NCI-H1930 (cell line): ENCODE measurements at places on chromosomes 2 and 18.

- DNase-seq: no peak
These were observed 730.8 kb downstream of the DCC start for GRCh38 chr18:53070788-53071187.

- no peak for DNase-seq
These were observed 4.0 kb downstream of the TMEM200C start for GRCh38 chr18:5891184-5891853.

DNA sequence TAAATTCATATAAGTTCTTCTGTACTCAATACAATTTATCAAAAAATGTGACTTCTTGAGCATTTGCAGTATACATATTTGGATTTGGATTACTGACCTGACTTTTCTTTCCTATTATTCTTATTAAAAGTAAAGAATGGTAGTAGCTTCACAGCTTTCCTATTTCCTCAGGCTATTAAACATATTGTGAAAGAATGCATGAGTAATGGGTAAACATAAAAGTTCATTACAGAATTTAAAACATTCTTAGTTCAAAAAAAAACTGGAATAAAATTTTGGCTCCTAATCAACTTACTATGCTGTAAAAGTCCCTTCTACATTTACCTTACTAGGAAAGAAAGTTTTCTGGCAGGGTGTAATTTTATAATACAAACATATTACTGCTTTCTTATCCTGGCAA lies 27.3 kb upstream of the C2orf66 start:
- DNase-seq: no peak

GRCh38 chr2:175003875-175004729 lies 1.1 kb downstream of the CHN1 start:
- DNase-seq: no peak

DNA sequence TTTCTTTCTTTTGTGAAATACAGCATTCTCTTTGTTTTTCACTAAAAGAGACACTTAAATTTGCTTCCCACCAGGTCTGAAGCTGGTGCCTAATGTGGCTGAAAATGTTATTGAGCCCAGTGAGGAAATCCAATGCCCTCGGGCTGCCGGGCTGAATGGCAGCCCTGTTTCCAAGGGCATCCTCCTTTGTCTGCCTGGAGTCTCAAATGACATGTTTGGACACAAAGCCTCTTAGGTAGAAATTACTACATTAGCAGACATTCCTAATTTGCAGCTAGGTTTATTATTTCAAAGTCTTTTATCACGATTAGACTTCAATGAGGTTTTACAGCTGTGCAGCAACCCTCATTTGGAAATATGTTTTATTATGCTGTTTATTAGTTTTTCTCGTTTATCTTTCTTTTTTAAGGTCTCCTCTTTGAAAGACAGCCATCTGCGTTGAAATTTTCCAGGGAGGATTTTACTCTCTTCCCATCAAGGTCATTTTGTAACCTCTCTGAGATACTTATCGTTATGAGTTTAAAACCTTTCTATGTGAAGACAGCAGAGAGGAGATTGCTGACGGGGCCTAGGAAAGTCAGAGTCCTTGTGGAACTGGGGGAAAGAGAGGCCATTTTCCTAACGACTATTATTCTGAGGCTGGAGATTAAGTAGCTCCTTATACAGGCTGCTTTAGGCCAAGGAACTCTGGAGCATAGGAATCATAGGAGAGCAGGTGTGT lies 59.0 kb upstream of the ZNF532 start:
- DNase-seq: peak; percentile 77

GRCh38 chr2:192313773-192314172 lies 119.0 kb upstream of the TMEFF2 start:
- DNase-seq: no peak

GRCh38 chr18:62413206-62413605 lies 88.1 kb downstream of the TNFRSF11A start:
- no peak for DNase-seq

DNA sequence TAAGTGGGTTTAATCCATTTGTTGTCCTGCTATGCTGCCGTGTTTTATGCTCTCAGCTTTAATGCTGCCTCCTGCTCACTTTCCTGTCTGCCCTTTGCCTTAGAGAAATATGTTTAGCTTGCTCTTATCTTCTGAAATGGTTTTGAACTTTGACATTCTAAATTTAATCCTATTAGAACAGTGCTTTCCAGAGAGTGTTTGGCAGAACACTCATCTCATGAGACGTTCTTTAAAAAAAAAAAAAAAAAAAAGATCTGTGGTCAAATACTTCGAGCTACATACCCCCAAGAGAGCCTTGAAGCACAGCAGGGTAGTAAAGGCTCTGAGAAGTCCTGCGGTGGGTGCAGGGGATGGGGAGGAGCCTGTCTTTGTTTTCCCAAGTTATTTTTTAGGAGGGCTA lies 161.3 kb downstream of the SPP2 start:
- DNase-seq: no peak

- no peak for DNase-seq
These were observed 63.2 kb upstream of the LRATD1 start for GRCh38 chr2:14569294-14569693.

GRCh38 chr2:26567534-26567933 lies 73.6 kb downstream of the CIB4 start:
- DNase-seq: no peak

DNA sequence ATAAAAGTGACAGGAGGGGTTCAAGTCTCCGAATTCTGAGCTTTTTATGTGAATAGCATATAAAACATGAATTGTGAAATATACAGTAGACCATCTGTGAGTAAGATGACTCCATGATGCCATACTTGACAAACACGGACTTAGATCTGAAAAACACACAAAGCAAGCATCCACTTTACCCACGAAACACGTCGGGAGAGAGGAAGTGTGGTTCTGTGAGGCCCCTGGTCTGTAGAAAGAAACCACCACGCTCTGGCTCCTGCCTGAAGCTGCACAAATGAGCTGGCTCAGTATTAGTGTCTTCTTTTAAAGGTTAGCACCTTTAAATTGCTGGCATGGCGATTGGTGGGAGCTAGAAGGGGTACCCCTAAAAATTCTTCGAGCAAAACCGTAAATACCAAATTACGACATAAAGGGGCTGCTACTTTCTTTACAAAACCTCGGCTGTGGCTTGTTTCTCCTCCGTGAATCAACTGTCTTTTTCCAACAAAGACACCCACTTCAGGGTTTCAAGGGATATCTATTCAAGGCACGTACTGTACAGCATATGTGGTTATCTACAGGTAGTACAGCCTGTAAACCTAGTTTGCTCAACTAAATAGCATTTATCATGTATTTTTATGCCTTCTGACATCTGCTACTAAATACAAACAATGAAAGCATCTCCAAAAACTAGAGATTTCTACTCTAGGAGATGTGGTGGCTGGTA lies 70.9 kb downstream of the AFF3 start:
- no peak for DNase-seq

DNA sequence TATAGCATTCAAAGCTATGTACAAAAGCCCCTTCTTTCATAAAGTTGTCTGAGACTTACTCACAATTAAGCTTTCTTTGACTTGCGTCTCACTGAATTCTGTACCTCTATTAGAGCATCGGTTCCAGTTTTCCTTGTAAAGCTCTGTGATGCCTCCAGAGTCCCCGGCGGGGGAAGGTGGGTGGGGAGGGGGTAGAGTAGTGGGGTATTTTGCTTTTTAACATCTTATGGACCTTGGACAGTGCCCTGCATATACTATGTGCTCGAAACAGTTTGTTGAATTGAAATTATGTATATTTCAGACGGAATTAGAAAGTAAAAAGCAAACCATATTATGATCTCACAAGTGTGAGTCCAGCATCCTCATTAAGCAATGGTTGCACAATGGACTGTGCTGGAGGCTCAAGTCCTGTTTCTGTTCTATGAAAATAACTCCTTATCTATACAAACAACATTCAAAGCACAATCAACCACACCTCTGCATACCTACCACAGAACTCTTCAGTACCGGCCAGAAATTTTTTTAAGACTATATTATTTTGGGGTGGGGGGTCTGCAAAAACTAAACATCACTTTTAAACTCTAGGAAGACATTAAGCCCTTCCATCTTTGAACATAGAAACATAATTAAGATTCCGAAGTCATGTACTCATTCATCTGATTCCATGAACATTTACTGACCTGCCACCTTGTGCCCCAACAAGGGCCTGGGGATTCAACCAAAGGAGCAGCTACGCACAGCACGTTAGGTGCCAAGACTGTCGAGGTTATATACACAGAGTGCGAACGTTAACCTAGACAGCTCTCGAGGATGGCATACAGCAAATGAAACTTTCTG lies 908 bp downstream of the STAT1 start:
- DNase-seq: no peak

- no peak for DNase-seq
These were observed 113.5 kb downstream of the ESCO1 start for GRCh38 chr18:21486905-21487437.

GRCh38 chr18:9353596-9353995 lies 19.0 kb downstream of the TWSG1 start:
- no peak for DNase-seq

GRCh38 chr18:8795586-8796325 lies 90.4 kb downstream of the MTCL1 start:
- DNase-seq: no peak

DNA sequence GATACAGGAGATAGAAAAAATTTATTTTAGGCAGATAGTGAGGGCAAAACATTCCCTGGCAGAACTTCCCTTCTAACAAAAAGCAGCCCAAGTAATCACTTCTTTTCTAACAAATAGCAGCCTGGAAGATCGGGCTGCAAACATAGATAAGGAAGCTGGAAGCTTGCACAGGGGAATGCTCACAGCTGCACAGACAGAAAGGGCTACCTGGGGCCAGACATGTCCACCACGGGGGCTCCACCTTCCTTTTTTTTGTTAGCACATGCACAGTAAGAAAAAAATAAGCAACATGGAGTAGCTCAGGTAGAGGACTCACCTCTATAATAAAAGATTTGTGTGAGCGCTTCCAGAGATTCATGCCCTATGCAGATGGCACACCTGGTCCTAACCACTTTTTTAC lies 420.5 kb downstream of the PTH2R start:
- DNase-seq: no peak

GRCh38 chr18:36504928-36505327 lies 207.4 kb downstream of the FHOD3 start:
- no peak for DNase-seq

DNA sequence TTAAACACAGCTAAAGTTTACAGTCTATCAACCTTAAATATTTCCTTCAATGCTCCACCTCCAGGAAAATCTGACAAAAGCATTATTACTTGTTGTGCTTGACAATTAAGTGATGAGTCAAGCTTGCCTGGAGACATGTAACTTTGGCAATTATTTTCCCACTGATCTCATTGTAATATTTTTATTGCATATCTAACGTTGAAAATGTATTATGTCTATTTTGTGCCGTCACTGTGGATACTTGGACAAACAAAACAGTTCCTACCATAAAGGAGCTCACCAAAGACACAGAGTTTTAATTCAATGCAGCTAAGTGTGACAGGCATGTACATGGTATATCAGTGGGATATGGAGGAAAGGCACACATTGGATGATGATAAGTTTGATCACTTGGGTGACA lies 24.7 kb downstream of the RNF103 start:
- no peak for DNase-seq

- no peak for DNase-seq
These were observed 76.2 kb downstream of the FAM168B start for GRCh38 chr2:131016826-131017741.

GRCh38 chr2:69376403-69376802 lies 10.6 kb downstream of the GFPT1 start:
- no peak for DNase-seq

- DNase-seq: no peak
These were observed 368.9 kb upstream of the TNP1 start for GRCh38 chr2:217228732-217229131.

- DNase-seq: no peak
These were observed 43.3 kb upstream of the ZCCHC2 start for GRCh38 chr18:62479574-62479973.

GRCh38 chr2:127611076-127611925 lies 34.7 kb upstream of the GPR17 start:
- DNase-seq: no peak

GRCh38 chr2:19347619-19348562 lies 10.5 kb downstream of the OSR1 start:
- DNase-seq: peak; percentile 87

DNA sequence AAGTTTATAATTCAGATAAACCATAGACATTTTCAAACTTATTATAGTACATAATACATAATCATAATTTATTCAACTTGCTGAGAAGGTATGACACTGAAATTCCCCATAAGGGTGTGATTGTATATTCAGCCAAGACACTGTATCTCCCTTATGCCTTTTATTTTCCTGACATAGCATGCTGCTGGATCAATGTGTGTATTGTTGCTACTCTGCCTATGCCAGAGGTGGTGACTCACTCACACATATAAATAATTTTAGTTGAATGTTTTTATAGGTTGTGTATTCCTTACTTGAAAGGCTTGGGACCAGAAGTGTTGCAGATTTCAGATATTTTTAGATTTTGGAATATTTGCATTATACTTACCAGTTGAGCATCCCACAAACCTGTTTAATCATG lies 86.8 kb downstream of the VRK2 start:
- no peak for DNase-seq

DNA sequence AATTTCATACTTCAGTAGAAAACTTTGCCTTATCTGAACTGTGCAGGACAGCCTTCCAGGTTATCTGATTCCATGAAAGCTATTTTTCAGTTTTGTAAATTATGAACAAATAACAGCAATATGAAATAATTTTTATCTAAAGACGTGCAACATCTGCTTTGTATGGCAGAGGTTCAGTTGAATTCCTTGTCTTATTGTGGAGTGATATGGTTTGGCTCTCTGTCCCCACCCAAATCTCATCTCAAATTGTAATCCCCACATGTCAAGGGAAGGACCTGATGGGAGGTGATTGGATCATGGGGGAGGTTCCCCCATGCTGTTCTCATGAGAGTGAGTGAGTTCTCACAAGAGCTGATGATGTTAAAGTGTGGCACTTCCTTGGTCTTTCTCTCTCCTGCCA lies 18.1 kb upstream of the RPIA start:
- no peak for DNase-seq

DNA sequence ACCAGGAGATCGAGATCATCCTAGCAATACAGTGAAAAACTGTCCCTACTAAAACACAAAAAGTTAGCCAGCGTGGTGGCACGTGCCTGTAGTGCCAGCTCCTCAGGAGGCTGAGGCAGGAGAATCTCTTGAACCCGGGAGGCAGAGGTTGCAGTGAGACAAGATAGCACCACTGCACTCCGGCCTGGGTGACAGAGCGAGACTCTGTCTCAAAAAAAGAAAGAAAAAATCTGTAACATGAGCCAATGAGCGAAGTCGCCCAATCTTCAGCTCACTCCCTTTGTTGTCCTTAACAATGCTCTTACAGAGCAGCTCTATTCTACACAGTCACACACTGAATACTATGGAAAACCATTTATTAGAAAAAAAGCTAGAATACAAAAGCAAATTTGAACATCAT lies 22.0 kb downstream of the FAM98A start:
- DNase-seq: no peak
